Substantia nigra (tissue), 51 donors: ENCODE measurements at places on chromosomes 5 and 9.

DNA sequence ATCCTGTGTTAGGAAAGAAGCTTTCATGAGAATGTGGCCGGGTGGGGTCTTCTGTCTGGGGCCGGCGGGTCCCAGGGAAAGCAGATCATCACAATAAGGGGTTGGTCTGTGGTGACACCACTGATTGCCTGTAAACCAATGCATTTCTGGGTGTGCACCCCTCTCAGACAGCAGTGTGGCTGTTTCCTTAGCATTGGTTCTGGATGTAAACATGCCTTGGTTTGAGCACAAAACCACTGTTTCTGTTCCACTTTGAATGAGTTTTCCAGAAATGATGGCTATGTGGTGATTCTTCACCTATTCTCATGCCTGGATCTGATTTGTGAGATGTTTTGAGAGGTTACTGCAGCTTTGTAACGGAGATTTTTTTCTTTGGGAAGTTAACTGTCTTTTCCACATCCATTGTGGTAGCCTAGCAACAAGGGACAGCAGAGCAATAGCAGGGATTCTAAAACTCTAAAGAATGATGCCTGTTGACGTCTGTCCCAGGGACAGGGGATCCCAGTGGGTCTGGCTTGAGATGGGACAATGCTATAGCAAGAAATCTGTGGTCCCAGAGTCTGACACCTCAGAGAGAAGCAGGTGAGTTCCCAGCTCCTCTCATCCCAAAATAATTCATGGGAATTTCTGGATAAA is at the start of gene CCDC192:
TSS of gene CCDC192 (plus strand) at position 466 of the 636 bp plus-strand sequence. CDS start at position 521, 55 bp downstream.
- DNase-seq = no peak

GRCh38 chr5:132142459-132142858 is 68.9 kb downstream of the CSF2 start:
- no peak for DNase-seq

DNA sequence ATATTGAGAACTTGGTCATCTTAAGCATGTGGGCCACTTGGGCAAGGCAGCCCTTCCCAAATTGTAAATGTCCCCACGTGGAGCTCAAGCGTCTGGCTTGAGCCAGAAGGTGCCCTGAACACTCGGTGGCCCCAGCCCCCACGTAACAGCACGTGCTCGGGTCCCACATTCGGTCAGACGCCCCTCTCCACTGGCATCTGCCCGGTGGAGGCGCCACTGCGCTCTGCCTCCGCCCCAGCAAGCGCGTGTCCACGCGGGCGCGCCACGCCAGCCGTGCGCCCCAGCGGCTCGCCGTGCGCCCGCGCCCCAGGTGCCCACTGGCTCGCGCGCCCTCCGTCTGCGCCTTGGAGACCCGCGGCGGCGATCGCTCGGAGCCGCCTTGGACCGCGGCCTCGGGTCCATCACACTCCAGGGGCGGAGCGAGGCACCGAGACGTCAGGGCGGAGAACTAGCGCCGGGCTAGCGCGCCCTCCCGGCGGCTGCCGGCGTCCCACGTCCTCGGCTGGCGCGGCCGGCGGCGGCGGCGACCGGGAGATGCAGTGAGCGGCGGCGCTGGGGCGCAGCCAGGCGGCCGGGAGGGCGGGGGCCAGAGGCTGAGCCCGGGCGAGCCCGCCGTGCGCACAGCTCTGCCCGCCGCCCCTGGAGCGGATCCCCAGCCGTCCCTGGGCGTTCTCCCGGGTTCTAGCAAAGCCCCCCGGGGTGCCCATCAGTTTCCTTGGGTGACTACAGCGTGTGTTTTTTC is at the start of gene PALM2AKAP2:
TSS of gene PALM2AKAP2 (plus strand) at position 488 of the 742 bp plus-strand sequence. CDS start 291 bp downstream, outside the sequence.
- DNase-seq = no peak

DNA sequence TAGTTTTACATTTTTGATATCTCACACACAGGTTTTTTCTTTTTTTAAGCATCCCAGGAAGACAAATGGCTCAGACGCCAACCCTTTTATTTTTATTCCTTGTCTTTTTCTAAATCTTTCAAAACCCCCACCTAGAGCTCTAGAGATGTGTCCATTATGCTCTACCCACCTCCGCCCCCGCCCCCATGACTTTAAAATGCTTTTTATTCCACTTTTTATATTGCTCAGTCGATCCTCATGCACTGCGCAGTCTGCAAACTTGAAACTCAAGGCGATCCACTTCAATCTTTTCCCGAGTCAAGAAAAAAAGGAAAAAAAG is 411 bp upstream of the MAT2B start:
- DNase-seq = no peak

DNA sequence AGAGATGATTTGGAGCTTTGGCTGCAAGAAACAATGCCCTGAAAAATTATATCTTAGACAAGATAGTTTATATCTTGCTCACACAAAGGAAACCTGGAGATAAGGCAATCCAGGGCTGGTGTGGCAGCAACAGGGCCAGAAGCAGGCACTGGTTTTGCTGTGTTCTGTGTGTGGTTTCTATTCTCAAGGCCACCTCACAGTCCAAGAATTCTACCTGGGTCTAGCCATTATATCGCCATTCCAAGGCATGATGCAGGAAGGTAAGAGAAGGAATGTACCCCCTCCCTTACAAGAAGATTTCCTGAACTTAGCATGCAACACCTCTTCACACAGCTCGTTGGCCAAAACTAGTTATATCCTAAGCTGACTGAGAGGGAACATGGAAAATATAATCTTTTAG is 74.5 kb upstream of the MEGF10 start:
- no peak for DNase-seq

GRCh38 chr9:82128011-82128696 is 139.6 kb downstream of the SPATA31D1 start:
- DNase-seq = no peak

GRCh38 chr9:108687006-108687987 is 168.5 kb downstream of the ACTL7B start:
- DNase-seq = no peak

DNA sequence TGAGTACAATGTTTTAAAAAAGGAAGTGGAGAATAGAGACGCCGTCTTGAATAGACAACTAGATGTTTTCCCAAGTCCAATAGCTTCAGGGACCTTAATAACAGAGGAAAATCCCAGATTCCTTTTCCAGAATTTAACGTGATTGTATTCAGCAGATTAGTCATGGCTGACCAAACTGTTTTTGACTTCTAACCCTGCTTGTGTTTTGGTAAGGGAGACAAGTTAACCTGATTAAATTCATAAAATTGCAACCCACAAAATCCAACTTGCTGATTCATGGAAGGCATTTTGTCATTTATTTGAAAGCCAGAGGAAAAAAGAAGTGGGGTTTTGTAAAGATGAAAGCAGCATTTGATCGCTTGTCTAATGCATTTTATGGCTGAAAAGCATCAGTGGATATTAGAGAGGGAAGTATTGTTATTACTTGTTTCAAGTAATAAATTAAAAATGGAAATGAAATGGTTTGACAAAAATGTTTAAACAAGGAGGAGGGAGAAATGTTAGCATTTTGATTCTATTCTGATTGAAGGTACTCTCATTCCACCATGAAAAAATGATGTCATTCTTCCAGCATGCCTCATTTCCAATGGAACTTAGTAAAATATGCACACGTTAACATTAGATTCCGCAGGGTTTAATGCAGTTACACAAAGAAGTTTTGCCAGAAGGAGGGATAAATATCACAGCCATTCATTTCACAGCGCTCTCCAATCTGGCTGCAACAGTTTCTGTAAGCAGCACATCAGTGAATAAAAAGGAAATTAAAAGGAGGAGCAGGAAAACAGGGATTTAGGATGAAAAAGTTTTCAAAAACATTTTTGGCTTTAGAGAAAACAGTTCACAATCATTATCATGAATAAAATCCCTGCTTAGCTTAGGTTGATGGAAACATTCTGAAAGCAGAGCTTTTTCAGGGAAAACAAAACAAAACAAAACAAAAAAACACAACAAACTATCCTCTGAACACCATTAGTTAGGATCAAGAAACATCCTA is 314.7 kb downstream of the PRR16 start:
- no peak for DNase-seq

- no peak for DNase-seq
Observed at GRCh38 chr9:129568560-129569501, 52.1 kb downstream of the C9orf50 start.

- DNase-seq = no peak
Observed at GRCh38 chr5:172666251-172666650, 25.2 kb downstream of the NEURL1B start.

DNA sequence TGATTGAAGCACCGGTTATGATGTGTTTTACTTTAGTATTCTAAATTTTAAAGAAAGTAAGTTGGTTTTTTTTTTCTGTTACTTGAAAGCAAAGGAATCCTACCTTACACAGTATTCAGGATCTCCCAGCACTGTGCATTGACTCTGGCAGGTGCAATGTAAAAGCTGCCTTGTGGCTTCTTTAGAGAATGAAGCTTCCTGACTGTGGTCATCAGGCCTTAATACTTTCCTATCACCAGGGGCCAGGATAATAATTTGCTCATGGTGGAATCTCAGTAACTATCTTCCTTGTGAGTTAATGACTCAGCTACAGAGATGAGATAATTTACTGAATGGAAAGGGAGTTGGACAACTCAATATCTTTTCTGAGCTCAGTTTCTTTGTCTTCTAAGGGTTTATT is 435.5 kb upstream of the ZNF608 start:
- DNase-seq = no peak

DNA sequence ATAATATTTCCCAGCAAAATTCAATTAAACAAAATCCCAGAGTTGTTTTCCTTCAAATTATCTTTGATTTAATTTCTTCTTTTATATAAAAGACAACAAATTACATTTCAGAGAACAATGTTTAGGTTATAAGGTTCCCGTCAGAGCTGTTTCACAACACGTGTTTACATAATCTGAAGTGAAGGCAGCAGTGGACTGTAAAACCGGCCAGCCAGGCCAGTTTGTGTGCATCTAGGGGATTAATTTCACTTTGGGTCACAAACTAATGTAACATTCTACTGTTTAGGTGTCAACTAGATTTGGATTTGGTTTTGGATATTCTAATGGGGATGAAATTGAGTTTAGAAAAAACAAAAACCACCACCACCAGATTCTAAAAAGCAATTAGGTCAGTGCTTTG is 86.5 kb upstream of the PLPP1 start:
- no peak for DNase-seq

DNA sequence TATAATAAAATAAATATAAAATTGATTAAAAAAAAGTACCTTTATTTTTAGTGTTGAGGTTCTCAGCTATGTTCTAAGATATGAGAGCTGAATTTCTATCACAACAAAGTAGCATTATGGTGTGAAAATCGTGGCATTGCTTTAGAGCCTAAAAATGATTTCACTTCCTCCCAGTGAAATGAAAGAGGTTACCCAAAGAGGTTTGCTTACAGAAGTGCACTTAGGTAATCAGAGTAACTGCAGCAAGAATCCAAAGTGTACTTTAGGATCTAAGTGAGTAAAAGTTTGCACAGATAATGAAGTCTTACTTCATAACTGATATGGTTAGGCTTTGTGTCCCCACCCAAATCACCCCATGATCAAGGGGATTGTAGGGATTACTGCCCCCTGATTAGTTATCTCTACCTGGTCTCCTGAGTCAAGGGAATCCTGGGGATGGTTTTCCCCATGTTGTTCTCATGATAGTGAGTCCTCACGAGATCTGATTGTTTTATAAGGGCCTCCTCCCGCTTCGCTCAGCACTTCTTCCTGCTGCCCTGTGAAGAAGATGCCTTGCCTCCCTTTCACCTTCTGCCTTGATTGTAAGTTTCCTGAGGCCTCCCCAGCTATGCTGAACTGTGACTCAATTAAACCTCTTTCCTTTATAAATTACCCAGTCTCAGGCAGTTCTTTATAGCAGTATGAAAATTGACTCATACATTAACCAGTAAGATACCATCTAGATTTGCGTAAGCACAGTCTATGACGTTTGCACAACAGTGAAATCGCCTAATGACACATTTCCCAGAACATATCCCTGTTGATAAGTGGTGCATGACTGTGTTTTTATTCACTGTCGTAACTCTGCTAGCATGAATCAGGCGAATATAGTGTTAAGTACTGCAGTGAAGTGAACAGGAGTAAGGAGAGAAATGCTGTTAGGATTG is 40.3 kb upstream of the LRRC70 start:
- no peak for DNase-seq

- DNase-seq = peak; percentile 11
Observed at GRCh38 chr9:98707166-98708102, 1.3 kb downstream of the GABBR2 start.

GRCh38 chr9:111533099-111533790 is 8.3 kb downstream of the ZNF483 start:
- DNase-seq = no peak

DNA sequence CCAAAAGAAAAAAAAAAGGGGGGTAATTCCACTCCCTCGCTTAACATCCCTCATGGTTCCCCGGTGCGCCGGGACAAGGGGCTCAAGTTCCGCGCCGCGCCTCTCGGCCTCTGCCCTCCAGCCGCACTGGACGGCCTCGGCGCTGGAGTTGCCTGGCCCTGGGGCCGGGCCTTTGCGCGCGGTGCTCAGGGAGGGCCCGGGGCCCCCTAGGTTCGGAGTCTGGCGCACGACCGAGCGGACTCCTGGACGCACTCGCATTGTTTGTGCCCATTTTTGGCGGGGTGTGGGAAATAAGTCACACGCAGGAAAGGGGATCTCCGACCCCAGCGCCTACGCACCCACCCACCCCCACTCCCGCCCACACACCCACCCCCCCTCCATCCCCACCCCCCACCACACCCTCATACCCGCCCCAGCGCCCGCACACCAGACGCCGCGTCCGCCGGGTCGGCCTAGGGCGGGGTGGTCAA is 381 bp downstream of the MED22 start:
- no peak for DNase-seq

- no peak for DNase-seq
Observed at GRCh38 chr9:88237991-88238571, 99.8 kb upstream of the SPATA31C2 start.

DNA sequence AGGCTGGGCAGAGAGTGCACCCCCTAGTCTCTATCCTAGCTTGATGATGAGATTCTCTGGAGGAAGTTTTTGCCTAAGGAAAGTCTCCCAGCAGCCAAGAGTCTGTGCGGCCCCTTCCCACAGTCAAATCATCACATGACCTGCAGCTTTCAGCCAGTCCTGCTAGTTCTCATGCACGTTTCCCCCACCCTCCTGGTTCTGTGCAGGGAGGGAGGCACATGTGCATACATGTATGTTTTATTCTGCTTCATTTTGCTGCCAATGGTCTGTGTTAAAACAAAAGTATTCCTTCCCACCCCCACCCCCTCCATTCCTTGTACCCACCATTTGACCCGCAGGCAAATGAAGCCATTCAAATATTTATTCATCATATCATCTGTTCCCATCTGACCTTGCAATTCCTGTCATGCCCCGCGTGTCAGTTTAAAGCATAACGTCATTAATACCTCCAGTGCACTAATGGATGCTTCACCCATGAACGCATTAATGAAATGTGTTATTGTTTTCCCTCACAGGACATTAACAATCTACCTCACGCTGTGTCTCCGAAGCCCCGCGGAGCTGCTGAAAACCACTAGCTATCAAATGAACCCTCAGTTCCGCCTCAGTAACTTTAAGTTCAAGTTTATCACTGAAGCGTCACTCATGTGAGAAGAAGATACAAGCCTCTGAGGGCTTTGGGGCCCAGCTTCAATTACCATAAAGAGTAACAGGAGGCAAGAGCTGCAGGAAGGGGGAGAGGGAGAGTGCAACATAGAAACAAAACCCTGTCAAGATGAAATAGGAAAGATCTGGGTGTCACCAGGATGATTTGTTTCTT is 139.6 kb downstream of the RASEF start:
- no peak for DNase-seq
